ENCODE measurements at places on chromosomes 7 and 10. TPM values are rescaled to one million over a fixed set of nuclear protein-coding genes. Genes with fewer than 3 reads are reported as not detected.

PNLIP gene
- not detected for total RNA-seq

PDCD4 gene
- 85.8 TPM for total RNA-seq

ADAMTS14 gene
- total RNA-seq: 0.17 TPM

POLR2J3 gene
- total RNA-seq: 13.4 TPM

TAS2R3 gene
- total RNA-seq: 0.17 TPM
